HS-5 (cell line): ENCODE measurements at places on chromosomes 3 and 15.
A peak's percentile ranks its signal among the peaks of the same experiment; 100 is the strongest.

DNA sequence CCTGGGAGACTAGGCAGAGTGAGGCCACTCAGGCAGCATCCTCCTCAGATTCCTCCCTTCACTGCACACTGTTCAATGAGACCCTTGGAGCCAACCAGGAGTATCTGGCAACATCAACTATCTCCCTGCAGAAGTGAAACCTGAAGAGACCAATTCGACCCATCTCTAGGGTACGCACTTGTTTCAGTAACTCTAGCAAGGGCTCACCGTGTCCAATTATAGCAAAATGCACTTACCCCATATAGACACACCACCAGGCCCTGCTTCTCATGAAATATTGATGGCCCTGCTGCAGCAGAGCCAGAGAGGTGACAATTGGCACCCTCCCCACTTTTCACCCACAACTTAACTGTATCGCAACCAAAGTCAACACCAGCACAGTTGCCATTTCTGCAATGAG is 196.1 kb upstream of the IGF1R start:
- DNase-seq: no peak

DNA sequence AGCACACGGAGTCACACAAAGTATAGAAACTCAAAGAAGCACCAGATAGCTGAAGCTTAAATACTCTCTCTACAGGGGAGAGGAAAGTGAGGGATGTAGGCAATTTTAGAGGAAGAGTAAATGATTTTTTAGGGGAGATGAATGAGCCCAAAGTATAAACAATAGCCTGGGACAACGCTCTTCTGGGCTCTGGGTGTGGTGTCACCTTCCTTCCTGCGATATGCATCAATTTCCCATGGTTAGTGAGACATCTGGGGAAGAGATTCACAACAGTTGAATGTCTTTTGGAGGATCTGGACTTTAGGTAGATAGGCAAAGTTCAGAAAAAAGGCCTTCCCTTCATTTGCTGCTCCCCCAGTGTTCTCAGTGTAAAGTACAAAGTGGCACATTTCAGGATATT is 125.2 kb downstream of the EFHB start:
- DNase-seq: no peak

DNA sequence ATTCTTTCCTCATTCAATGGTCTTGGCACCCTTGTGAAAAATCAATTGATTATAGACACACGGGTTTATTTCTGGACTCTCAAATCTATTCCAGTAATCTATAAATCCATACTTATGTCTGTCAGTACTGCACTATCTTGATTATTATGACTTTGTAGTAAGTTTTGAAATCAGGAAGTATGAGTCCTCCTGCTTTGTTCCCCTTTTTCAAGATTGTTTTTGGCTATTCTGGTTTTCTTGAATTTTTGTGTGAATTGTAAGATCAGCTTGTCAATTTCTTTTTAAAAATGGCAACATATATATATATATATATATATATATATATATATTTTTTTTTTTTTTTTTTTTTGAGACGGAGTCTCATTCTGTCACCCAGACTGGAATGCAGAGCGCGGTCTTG is 32.3 kb upstream of the CFAP20DC start:
- DNase-seq: no peak

DNA sequence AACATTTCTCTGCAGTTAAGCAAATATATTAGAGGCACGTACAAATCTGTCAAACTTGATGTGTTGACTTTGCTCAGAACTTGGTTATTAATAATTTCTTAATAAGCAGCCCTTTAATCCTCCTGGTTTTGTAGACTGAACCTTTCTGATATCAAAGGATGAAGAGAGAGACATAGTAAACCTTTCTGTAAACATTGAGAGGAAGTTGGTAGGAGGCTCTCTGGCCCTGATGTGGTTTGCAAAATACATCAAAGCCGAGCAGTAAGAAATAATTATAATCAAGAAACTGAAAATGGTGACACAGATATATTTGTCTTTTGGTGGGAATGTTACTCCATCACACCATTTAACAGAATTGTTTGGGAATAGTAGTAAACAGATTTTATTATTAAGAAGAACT is 111.9 kb downstream of the OXSM start:
- no peak for DNase-seq

GRCh38 chr15:54305138-54305537 is 326.9 kb downstream of the UNC13C start:
- DNase-seq: no peak

DNA sequence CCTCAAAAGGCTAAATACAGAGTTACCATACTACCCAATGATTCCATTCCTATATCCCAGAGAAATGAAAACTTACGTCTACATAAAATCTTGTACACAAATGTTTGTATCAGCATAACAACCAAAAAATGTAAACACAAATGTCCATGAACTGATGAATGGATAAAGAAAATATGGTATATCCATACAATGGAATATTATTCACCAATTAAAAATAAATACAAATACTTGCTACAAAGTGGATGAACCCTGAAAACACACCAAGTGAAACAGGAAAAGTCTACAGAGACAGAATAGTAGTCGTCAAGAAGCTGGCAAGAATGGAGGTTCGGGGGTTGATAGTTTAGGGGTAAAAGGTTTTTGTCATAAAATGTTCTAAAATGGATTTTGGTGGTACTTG is 54.0 kb upstream of the ANKRD28 start:
- no peak for DNase-seq

DNA sequence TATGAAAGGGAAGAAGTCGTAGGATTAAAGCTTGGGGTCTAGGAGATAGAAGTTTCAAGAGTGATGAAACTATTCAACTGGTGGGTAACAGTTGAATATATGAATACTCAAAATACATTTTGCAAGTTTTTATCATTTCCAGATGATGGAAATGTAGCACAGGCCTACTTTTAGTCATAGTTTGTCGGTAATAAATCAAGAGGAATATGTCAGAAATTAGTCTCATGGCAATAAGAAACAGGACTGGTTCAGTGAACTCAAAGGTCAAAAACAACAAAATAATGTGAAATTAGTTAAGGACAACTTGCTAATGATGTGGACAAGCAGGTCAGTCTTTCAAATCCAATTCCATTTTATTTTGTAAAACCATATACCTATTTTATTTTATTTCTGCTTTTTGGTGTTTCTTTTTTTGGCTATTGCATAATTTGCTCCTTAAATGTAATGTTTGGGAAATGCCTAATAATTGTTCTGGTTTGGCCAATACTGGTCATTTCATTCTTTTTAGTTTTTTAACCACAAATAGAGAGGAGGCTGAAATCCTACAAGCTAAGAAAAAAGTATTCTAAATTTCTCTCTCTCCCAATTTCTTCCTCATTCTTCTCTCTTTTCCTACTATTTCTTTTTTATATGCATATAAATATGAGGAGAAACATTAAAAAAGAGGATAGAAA is 195.2 kb upstream of the ARHGEF26 start:
- DNase-seq: no peak

DNA sequence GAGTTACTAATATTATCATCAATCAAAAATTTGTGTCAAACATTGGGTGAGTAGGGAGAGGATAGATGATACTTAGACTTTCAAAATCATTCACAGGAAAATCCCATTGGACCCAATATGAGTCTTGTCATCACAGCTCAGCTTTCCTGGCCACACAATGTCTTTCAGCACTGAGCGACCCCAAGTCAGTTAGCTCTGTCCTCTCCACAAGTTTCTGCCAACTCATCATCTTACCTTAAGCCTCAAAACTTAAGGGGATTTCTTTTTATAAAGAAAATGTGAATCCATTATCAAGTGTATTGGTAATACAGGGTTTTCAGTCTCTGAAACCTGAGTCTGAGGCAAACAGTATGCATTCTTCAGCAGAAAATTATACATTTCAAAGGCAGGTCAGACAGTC is 55.8 kb downstream of the SUMF1 start:
- no peak for DNase-seq

DNA sequence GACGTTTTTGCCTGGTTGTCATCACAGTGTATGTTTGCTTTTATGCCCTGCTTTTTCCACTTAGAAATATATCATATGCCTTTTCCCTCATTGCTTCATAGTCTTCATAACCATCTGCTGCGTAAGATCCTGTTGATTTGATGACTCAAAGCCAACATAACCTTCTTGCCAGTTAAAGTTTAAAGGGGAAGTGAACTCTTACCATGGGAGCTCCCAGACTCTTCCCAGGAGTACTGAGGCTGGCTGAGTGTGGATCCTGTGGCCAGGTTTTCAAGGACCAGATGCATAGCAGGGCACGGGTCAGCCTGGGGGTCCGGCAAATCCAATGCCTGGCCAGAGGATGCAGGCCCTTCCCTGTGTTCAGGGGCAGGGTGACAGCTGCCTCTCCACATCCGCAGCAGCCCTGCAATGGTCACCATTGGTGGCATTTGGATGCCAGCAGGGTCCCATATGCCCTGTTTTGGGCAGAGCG is 42.0 kb upstream of the SACM1L start:
- peak; percentile 82 for DNase-seq

DNA sequence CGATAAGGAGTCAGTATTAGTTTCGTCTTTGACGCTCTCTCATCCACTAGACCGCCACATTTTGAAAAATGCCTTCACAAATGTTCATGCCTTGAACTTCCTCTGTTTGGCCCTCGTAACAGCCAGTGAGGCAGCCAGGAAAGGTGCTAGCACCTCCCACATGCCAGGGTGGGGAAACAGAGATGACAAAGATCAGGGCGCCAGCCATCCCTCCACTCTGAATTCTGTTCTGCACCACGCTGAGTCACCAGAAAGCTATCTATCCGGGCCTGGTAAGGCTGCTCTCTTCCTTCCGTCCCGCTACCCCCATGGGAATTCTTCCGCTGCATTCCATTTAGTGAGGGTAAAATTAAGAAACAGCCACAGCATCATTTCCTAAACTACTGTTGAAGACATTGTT is 31.3 kb upstream of the BCL2L10 start:
- DNase-seq: peak; percentile 96
